ENCODE measurements at places on chromosomes 6 and 20.

GRCh38 chr6:158686791-158687381 lies 37.0 kb downstream of the SYTL3 start:
- DNase-seq = peak; percentile 35

GRCh38 chr6:43226192-43226851 lies 3.0 kb downstream of the DNPH1 start:
- no peak for DNase-seq

- no peak for DNase-seq
Measured at GRCh38 chr6:98945311-98946115, 2.2 kb downstream of the FBXL4 start.

GRCh38 chr6:111793711-111794111 lies 79.5 kb downstream of the FYN start:
- peak; percentile 32 for DNase-seq

DNA sequence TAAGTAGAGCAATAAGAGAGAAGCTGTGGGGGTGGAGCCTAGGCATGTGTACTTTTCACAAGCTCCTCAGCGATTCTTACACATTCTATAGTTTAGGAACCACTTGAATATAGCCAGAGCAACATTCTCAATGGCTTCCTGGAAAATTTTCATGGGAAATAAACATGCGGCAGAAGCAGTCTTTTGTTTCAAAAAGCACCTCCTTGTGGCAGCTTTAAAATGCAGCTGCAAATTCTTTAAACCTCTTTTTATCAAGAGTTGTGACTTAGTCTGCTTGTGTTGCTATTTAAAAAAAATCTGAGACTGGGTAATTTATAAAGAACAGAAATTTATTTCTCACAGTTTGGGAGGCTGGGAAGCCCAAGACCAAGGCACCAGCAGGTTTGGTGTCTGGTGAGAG lies 23.8 kb downstream of the NKX2-2 start:
- DNase-seq = no peak

Measured in effector memory CD4-positive, alpha-beta T cell (primary cell).